CD8-positive, alpha-beta memory T cell (primary cell): ENCODE measurements at places on chromosomes 5 and 9. TPM values are rescaled to one million over a fixed set of nuclear protein-coding genes. Genes with fewer than 3 reads are reported as not detected.

DNA sequence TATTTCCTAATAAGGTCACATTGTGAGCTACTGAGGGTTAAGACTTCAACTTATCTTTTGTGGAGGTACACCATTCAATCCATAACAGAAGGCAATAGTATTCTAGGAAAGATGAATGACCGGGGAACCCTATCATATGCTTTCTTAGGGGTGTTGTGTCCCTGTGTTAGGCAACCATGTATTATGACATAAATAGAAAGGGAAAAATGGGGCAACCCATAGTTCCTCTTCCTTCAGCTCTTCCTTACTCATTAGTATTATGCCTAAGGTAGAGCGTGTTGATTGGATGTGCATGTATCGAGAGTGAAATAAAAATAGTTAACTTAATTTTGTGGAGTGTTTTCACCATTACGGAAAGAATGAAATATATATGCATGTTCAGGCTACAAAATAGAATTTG, 6.0 kb upstream of the CCNJL start:
- H3K4me1 ChIP-seq: no peaks in the 10 kb centered on the region
- H3K27me3 ChIP-seq: peaks cover 3% of the 10 kb centered on the region
- no peaks in the 10 kb centered on the region for H3K36me3 ChIP-seq
- no peak overlapping the region for H3K4me3 ChIP-seq
- no peak for DNase-seq
- H3K27ac ChIP-seq: no peak overlapping the region

- peaks cover 16% of the 10 kb centered on the region for H3K4me1 ChIP-seq
- no peaks in the 10 kb centered on the region for H3K27me3 ChIP-seq
- H3K36me3 ChIP-seq: no peaks in the 10 kb centered on the region
- no peak overlapping the region for H3K4me3 ChIP-seq
These were observed 85.9 kb upstream of the PARP8 start for GRCh38 chr5:50580506-50580905.

GRCh38 chr5:147446523-147446922, 63.3 kb downstream of the DPYSL3 start:
- no peak overlapping the region for H3K27ac ChIP-seq
- no peaks in the 10 kb centered on the region for H3K27me3 ChIP-seq
- no peaks in the 10 kb centered on the region for H3K36me3 ChIP-seq
- DNase-seq: no peak
- H3K4me3 ChIP-seq: no peak overlapping the region

DNA sequence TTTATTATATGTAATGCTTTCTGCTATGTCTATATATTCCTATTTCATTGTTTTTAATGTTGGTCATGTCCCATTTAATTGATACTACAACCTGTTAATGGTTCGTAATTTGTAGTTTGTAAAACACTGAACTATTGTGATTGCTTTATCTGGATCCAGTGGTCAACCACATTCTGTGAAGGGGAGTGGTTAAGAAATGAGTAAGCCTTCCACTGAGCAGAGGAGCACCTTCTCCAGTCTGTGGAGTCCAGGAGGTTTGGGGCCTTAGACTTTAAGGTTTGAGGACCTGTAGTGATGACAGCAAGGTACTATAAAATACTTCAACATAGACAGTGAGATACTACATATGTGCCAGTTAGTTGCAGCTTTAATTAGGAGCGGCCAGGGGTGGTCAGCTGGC, 67.7 kb upstream of the RAD23B start:
- DNase-seq: no peak
- H3K4me3 ChIP-seq: no peak overlapping the region
- no peaks in the 10 kb centered on the region for H3K27me3 ChIP-seq
- H3K36me3 ChIP-seq: no peaks in the 10 kb centered on the region
- H3K27ac ChIP-seq: no peak overlapping the region

FBXL7 gene
- not detected for total RNA-seq

ZNF169 gene
- total RNA-seq: 6.3 TPM
